MG63 (cell line): ENCODE measurements at places on chromosomes 5 and 9. TPM values are rescaled to one million over a fixed set of nuclear protein-coding genes. Genes with fewer than 3 reads are reported as not detected.

Gene EFNA5
- 0.56 and 0.79 TPM in 2 replicates for total RNA-seq

DNA sequence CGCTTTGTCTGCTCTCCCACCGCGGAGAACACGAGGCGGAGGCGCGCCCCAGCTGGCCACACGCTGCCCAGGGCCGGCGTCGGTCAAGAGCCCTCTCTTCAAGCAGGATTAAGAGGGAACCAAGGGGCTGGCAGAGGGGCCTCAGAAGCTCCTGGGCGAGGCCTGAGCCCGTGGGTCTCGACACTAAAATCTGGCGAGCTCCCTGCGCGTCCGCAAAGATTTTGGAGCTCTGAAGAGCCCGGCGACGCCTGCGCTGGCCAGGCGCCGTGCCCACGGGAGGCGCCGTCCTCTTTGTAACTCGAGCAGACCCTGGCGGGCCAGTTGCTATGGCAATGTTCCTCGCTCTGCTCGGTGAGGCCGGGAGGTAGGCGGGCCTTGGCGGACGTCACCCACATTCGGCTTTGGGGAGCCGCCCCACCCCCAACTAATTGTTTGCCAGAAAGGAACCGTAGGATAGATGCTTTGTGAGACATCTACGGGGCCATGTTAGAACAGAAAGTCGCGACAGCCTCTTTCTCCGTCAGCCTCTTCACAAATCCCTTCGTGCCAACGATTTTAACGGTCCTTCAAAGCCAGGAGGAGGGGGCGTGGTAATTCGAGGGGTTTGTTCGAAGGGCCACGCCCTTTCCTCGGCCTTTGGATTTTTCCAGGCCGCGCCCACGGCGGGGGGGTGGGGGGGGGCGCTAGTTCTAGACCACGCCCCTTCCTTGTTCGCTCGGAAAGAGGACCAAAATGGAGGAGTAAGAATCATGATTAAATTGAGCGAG lies 714 bp upstream of the CNOT8 start:
- peak; percentile 99 for DNase-seq

DNA sequence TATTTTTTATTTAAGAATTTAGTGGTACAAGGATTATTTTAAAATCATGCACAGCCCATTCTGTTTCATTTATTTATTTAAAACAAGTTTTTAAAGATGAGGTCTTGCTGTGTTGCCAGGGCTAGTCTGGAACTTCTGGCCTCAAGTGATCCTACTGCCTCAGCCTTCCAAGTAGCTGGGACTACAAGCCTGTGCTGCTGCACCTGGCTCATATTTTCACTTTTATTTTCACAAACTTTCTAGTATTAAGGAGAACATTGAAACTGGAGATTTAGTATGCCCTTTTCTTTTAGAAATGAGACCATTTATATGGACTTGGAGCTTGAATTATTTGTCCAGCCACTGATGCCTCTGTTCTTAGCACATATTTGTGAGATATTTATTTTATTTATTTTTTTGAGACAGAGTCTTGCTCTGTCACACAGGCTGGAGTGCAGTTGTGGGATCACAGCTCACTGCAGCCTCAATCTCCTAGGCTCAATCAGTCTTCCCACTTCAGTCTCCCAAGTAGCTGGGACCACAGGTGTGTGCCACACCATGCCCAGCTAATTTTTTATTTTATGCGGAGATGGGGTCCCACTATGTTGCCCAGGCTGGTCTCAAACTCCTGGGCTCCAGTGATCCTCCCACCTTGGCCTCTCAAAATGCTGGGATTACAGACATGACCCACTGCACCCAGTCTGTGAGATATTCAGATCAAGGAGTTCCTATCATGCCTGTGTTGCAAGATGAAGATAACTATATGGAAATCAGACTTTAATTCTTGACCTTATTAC lies 7.4 kb downstream of the DMXL1 start:
- DNase-seq = no peak

GRCh38 chr5:155735388-155735787 lies 591.6 kb upstream of the SGCD start:
- peak; percentile 25 for DNase-seq

DNA sequence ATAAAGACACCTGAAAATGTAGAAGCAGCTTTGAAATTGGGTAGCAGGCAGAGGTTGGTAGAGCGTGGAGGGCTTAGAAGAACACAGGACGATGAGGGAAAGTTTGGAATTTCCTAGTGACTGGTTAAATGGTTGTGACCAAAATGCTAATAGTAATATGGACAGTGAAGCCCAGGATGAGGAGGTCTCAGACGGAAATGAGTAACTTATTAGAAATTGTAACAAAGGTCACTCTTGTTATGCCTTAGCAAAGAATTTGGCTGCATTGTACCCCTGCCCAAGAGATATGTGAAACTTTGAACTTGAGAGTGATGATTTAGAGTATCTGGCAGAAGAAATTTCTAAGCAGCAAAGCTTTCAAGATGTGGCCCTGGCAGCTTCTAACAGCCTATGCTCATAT lies 382.5 kb downstream of the KCNN2 start:
- DNase-seq = no peak

- DNase-seq = no peak
Observed at GRCh38 chr9:134552349-134552990, 89.1 kb upstream of the COL5A1 start.

DNA sequence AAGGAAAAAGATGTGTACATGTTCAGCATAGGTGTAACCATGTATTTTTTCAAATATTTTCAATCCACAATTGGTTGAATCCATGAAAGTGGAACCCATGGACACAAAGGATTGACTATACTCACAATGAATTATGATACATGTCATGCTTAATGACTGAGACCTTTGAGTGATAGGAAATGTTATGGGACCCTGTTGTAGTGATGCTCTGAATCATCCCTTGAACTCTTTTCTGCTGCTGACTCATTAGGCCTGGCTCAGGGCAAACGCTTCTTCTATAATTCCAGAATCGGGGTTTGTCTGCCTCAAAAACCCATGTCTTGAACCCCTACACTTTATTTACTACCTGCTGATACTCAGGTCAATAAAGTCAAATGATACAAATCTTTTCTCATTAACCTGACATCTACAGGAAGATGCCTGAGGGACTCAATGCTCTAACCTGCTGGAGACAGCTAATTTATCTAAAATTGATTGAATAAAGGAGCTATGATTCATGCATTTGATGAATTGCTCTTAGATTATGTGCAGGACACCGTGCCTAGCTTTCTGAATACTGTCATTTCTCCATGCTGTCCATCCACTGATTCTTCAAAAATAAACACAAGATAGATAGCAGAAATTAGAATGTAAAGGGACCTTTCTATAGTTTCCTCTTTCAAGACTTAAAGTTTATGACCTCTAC lies 260.1 kb downstream of the PRELID2 start:
- no peak for DNase-seq

DNA sequence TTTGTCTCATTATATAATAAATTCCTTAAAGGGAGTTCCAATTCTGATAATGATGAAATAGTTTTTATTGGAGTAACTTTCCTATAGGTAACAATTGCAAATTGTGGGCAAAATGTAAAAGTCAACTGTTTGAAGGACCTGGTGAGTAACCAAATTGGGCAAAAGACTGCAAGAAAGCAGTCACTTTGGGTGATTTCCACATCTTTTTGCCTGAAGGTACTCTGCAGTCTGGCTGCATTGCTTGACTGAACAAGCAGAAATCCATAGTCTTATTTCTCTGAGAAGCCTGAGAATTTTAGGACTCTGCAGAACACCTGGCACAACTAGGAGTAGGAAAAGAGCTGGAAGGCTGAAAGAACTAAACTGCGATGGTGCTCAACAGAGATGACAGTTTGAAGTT lies 114.9 kb downstream of the HOMER1 start:
- no peak for DNase-seq
